Globus pallidus (tissue), 1 donor: ENCODE measurements at places on chromosomes 1 and 21.

DNA sequence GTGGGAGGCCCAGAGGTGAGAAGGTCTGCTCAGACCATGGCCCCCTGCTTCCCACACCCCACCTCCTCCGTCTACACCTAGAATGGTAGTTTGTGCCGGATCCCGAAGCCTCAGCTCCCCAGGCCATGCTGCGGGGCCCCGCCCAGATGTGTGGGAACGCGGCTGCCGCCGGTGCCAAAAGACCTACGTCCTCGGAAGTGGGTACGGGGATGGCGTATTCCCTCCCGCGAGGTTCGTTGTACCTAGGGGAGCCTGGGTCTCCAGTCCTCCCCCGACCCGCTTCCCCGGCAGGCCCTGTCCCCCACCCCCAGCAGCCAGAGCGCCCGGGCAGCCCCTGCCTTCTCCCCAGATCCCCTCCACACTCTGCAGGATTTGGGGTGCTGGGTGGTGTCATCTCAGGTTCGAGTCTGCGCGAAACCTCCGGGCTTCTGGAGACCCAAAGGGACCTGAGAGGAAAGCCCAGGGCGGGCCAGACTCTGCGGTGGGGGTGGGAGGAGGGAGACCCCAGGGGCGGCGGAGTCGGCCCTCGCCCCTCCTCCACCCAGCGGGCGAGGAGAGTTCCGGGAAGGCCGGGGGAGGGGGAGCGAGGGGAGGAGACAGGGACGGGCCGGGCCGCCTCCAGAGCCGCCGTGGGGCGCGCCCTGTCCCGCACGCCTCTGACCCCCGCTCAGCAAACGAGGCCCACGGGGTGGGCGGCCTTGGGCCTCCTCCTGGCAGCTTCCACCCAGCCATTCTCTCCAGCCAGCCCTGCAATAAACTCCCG, 6.2 kb upstream of the PRDM16 start:
- no peak for DNase-seq

DNA sequence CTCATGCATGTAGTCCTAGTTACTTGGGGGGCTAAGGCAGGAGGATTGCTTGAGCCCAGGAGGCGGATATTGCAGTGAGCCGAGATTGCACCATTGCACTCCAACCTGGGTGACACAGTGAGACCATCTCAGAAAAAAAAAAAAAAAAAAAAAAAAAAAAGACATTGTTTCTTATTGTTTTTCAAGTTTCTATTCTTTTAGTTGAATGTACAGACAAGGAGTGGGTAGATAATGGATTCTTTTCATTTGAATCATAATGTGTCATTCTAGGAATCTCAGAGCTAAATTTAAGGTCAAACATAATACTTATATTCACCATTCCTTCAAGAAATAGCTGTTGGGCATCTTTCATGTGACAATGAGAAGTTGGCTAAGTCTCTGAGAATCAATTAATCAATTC, 157.0 kb upstream of the C21orf91 start:
- no peak for DNase-seq

DNA sequence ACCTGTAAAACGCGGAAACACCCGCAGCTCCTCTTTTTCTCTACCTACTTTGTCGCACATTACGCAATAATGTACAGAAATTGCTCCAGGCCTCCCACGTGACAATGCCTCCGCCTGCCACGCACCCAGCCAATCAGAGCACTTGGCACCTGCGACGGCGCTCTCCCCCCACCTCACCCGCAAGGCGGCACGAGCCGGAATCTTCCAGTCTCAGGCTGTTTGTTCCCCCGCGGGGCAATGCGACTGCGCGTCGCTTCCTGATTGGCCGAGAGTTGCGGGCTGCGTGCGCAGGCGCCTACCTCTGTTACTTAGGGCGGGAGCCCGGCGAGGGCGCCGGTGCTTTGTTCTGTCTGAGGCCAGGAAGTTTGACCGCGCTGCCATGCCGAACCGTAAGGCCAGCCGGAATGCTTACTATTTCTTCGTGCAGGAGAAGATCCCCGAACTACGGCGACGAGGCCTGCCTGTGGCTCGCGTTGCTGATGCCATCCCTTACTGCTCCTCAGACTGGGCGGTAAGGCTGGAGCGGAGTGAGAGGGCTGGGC, at the start of gene MAEL:
Gene MAEL, plus strand, starts transcription at position 307 of the 542 bp plus-strand sequence. Its CDS starts 73 bp downstream, at position 380.
- DNase-seq: no peak

DNA sequence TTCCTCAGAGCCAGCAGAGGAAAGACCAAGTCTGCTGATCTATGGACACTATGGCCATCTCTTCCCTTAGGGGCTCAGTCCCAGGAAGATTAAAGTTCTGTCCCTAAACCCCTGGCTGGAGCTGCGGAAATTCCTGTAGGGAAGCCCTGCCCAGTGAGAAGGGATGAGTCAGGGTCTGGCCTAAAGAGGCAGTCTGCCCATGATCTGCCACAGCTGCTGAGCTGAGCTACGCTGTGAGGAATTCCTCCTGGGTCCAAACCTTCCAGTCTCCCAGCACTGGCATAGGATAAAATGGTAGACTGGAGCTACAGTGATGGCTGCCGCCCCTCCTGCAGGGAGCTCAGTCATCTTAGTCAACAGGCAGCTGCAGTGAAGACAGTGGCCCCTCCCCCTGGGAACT, 213.7 kb downstream of the BRINP2 start:
- no peak for DNase-seq

GRCh38 chr1:51421964-51422363, 91.6 kb upstream of the TTC39A start:
- DNase-seq: peak; percentile 64

DNA sequence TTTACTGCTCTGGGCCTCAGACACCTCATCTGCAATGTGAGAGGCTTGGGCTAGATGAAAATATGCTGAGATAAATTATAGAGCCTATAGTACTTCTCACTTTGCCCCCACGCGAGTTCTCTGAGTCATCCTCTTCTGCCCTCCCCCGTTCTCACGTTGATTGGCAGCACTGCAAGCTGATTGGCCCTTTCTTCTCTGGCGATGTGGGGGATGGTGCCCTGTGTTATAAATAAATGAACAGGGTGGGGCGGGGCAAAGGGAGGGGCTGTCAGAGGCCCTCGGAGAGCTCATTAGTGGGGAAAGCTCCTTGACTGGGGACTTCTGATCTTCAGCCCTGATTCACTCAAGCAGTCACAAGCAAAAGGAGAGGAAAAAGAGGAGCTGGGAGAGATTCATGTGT, 64.3 kb upstream of the ZC3H12A start:
- DNase-seq: no peak

GRCh38 chr1:63651161-63651701, 58.0 kb downstream of the PGM1 start:
- DNase-seq: no peak

- DNase-seq: no peak
Observed at GRCh38 chr1:3750741-3751140, 1.5 kb upstream of the CCDC27 start.

DNA sequence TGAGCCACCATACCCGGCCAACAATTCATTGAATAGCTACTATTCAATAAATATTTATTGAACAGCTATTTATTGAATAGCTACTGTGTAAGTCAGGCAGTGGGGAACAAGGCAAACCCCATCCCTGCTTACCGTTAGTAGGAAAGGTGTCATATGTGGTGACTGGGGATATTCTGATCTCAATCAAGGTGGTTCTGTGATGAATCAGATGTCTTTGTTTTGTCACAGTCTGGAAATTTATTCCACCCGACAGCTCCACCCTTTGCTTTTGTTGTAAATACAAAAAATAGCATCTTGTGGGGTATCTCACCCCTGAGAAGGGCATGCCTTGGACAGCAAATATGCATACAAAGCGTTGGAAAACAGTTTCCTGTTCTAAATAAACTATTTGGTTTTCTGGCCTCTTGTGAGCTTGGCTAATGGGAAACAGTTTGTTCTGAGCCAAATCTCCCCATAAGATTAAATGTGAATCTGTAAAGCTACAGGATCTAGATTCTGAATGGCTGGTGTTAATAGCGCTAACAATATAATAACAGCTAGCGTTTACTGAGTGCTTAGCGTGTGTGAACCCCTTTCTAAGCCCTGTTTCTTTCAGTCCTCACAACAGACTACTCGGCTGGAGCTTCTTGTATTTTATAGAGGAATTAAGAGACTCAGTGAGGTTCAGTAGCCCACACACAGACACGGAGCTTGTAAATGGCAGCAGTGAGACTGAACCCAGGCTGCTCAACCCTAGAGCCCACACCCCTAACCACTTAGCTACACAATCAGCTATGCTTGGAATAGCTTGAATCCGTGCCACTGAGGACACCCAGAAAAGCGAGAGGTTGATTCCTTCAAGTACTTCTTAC, 5.5 kb downstream of the PDPN start:
- no peak for DNase-seq

- DNase-seq: no peak
Observed at GRCh38 chr1:207814469-207814868, 62.6 kb downstream of the CD46 start.

GRCh38 chr1:172224871-172225270, 195.6 kb upstream of the C1orf105 start:
- no peak for DNase-seq

DNA sequence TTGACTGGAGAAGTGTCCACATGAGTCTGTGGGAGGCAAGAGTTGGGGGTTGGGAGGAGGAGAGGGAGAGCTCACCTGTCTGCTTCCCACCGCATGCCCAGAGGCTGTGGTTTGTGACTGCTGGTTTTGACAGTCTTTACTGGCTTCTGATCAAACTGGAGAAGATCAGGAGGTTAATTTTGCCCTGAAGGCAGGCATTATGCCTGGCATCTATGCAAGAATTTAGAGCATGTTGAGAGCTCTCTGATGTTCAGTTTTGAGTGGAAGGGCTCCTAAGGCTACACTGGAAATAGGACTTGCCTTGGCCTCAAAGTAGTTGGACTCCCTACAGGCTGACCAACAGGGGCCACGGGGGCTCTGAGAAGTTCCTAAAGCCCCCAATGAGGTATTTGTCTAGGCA, 101.6 kb downstream of the TLR5 start:
- no peak for DNase-seq

GRCh38 chr1:100443811-100444571, 91.7 kb downstream of the CDC14A start:
- DNase-seq: no peak

DNA sequence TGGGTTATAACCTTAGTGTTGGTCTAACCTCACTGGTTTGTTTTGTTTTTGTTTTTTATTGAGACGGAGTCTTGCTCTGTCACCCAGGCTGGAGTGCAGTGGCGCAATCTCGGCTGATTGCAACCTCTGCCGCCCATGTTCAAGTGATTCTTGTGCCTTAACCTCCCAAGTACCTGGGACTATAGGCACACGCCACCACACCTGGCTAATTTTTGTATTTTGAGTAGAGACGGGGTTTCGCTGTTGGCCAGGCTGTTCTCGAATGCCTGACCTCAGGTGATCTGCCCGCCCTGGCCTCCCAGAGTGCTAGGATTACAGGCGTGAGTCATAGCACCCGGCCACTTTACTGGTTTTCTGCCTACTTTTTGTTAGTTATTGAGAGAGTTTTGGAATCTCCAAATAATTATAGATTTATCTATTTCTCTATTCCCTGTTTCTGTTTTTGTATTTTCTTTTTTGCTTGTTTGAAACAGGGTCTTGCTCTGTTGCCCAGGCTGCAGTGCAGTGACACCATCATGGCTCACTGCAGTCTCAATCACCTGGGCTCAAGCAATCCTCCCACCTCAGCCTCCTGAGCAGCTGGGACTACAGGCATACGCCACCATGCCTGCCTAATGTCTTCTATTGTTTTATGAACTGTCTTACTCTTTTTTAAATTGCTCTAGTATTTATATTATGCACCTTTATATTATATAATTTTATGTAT, 21.4 kb downstream of the SMG7 start:
- DNase-seq: no peak

- DNase-seq: no peak
Observed at GRCh38 chr1:72115290-72115689, 167.0 kb downstream of the NEGR1 start.

GRCh38 chr1:118979754-118980575, 8.2 kb downstream of the TBX15 start:
- no peak for DNase-seq

DNA sequence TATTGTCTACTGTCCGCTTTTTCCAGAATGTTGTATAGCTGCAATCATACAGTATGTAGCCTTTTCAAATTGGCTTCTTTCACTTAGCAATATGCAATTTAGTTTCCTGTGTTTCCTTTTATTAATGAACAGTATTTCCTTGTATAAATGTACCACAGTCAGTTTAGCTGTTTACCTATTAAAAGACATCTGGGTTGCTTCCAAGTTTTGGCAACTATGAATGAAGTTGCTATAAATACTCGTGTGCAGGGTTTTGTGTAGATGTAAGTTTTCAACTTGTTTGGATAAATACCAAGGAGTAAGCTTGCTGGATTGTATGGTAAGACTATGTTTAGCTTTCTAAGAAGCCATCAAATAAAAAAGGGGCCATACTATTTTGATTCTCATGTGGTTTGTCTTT, 24.4 kb upstream of the KCNJ6 start:
- DNase-seq: no peak

DNA sequence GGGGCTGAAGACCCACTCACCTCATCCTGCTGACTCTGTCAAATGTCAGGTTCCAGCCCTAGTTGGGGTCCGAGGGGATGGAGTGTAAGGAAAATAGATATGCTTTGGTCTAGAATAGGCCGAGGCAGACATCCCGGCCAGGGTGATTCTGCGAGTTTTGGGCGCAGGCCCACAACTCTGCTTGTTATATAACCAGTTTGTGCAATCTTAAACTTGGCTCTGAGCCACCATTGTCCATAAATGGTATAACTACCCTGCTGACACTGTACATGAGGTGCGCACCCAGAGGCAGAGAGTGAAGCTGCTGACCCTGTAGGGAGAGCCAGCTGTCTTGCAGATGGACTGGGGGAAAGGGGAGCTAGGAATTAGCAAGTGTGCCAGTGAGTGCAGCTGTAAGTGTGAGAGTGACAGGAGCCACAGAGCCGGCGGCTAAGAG, 1388.8 kb downstream of the AMY1C start:
- DNase-seq: no peak

- DNase-seq: no peak
Observed at GRCh38 chr1:24382165-24382577, 31.4 kb downstream of the STPG1 start.

DNA sequence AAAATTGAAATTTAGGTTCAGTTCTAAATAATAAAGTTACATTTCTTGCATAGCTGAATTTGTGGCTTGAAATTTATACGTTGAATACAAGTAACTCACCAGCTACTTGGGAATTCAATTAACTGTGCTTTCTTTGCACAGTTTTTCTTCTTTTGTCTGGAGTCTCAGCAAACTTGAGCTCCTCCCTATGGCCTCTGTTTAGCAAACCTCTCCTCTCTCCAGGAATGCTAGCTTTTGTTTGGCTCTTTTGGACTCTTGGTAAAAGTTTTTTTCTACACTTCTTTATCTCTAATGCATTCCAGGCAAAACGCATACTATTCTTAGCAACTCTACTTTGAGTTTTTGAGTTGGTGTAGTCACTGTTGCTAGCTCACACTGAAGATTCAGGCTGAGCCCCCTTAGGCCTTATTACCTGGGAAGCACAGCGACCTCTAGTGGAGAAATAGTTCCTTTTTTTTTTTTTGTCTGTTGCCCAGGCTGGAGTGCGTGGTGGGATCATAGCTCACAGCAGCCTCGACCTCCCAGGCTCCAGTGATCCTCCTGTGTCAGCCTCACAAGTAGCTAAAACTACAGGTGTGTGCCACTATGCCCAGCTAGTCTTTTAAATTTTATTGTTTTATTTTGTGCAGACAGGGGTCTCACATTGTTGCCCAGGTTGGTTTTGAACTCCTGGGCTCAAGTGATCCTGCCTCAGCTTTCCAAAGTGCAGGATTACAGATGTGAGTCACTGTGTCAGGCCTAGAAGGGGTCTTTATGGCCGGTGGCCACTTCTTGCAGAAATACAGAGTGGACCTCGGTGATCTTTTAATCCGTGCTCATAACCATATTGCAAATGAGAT, 61.7 kb downstream of the CASQ2 start:
- DNase-seq: no peak

GRCh38 chr1:32413507-32414185, 19.4 kb upstream of the BSDC1 start:
- peak; percentile 55 for DNase-seq
